Right forelimb (tissue), 1 donor: ENCODE measurements at places on chromosomes 3 and 15.
A peak's percentile ranks its signal among the peaks of the same experiment; 100 is the strongest.

DNA sequence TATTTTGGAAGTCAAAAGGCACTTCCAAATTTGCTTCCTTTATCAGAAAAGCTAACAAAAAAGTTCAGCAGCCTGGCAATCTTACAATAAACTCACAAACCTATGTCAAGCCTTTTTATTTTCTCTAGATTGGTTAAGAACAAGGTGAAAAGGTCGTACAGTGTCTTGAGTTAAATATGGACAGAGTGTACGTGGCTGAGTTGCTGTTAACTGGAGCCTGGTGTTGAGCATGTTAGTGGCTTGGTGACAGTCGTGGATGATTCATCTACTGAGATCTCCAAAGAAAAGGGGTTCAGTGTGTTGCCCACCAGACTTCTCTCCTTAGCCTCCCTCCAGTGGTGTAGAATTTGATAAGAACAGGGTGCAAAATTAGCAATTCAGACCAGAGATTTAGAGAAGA, 89.7 kb downstream of the SSR3 start:
- no peak for DNase-seq

DNA sequence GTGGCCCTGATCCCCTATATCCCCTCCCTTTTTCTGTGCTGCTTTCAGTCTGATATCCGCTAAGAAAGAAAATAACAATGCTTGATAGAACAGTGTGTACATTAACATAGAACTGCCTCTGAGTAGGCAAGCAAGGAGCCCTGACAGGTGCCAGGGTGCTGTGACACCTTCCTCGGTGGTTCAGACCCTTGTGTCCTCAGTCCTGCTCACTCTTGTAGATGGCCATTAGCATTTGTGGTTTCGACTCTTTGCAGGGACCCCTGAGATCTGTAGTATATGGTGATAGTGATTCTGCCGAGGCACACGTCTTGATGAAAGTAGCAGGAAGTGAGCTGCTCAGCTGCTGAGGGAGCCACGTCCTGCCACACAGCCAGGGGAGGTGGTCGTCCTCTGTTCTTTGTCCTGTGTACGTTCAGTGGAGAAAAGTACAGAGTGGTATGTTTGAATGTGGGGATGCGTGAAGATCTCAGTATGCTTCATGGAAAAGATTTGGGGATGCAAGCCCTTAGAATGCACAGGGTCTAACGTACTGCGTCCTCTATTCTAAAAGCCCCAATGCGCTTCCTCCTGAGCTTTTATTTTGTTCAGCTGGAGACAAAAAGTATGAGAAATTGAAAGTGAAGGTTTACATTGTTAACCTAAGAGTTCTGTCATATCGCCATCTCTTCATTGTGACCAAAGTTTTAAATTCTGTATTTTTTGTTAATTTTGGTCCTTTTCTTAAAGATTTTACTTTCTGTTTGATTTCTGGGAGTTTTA, 35.4 kb downstream of the PXYLP1 start:
- DNase-seq = peak; percentile 25

DNA sequence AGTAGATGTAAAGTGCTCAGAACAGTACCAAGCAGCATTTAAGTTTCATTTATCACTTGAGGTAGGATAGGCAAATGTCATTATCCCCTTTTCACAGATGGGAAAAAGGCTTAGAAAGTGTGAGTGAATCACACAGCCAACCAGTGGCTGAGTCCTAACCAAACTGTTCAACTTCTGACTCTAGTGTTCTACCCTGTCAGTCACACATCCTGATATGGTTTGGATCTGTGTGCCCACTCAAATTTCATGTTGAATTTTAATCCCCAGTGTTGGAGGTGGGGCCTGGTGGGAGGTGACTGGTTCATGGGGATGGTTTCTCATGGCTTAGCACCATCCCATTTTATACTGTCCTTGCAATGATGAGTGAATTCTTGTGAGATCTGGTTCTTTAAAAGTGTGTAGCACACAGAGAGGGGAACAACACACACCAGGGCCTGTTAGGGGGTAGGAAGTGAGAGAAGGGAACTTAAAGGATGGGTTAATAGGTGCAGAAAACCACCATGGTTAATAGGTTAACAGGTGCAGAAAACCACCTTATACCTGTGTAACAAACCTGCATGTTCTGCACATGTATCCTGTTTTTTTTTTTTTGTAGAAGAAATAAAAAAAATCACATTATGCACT, 304.7 kb downstream of the SUCLG2 start:
- no peak for DNase-seq

DNA sequence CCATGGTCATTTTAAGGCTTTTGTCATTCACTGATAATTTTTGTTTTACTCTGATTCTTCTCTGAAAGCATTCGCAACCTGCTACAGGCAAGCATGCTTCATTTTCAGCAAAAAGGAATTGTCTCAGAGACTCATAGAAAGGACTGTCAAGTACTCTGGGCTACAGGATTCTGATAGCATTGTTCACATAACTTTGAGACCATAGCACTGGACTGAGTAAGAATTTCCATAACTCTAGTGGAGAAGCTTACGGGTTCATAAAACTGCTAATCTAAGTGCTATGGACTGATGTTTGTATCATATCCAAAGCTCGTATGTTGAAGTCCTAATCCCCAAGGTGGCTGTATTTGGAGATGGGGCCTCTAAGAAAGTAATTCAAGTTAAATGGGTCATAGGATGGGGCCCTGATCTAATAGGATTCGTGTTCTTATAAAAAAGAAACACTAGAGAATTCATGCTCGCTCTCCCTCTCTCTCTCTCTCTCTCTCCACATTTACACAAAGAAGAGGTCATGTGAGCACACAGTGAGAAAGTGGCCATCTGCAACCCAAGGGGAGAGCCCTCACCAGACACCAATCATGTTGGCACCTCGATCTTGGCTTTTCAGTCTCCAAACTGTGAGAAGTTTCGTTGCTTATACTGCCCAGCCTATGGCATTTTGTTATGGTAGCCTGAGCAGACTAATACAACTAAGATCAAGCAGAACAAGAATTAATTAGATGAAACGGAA, 60.4 kb downstream of the CRYGS start:
- DNase-seq = no peak
